ENCODE measurements at places on chromosomes 12 and 14.

- no peak for DNase-seq
Measured at GRCh38 chr12:5124401-5124800, 80.7 kb downstream of the KCNA5 start.

DNA sequence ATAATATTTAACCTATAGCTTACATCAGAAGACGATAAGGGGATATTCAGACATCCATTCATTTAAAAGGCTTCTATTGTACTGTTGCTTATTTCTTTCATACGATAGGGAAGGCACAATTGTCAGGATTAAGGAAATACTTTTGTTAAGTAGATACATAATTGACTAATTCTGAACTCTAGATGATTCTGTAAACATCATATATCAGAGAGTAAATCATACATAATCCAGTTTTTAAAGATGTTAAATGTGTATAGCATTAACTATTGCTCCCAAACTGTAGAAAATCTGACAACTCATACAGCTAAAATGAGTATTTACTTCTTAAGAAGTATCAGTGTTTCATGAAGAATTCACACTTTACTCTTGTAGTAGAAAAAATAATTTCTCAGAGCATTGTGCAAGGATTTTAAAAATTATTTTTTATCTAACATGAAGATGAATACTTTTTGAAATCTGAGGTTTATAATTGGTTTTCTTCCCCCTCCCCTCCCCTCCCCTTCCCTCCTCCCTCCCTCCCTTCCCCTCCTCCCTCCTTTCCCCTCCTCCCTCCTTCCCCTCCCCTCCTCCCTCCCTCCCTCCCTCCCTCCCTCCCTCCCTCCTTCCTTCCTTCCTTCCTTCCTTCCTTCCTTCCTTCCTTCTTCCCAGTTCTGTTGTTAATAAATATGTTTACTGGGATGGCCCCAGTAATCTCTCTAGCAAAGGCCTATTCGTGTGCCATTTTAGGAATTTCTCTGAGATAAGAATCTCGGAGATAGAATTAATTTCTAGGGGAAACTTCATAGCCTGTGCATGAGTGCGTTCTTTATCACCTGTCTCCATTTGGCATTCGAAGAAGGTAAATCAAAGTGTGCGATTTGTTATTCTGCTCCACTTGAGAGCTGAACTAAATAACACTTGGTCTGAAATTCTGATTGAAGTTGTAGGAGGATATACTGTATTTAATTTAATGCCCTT lies 2.3 kb downstream of the NPAS3 start:
- no peak for DNase-seq

DNA sequence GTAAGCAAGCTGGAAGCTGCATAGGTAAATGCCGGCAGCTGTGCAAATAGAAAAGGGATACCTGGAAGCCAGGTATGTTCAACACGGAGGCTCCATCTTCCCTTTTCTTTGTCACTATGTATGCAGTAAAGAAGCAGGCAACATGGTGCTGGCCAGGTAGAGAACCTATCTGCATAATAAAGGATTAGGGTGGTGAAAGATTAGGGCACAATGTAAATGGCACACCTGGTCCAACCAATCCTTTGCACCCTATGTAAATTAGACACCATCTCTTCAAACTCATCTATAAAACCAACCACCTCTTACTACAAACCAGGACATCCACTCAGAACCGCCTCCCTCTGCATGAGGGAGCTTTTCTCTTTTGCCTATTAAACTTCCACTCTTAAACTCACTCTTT lies 32.3 kb downstream of the RPS29 start:
- DNase-seq = no peak

GRCh38 chr12:68376901-68377300 lies 44.7 kb upstream of the MDM1 start:
- DNase-seq = no peak

DNA sequence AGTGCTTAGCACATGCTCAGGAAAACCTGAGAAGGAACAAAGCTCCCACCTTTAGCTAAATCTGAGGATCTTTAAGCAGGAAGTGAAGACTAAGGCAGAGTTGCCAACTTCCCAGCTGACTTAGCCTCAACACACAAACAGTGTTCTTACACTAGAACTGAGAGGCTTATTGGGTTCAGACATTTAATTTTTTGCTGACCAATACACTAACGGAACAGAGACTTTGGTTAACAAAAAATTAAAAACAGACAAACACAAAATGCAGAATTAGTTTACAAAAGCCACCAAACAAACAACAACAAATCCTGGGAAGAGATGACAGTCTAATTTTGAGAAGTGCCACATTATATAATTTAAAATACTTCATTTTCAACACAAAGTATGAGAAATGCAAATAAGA lies 1123.7 kb upstream of the ATXN7L3B start:
- DNase-seq = no peak

DNA sequence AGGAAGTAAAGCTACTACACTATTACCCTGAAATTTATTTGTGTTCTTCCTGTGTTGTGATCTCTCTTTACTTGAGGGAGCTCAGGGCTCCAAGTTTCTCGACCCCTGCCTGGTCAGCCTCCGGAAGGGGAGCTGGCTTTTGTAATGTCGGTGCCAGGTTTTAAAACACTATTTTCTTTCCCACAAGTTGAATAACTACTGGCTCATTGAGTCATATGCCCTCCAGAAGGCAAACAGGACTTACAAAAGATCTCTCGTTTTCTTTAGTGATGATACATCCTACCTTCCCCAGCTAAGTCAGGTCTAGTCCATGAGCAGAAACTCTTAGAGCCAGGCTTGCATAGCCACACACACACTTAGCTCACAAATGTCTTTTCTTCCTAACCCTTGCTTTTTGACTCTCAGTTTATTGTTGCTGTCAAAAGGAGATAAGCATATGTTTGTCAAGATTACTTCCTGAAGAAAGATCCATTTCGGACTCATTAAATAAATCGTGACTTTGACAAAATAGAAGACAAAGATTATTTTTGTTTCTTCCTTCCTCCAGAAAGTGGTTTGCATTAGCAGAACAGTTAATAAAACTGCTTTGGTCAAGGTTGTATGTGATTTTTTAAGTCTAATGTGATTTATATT lies 209.8 kb upstream of the FLRT2 start:
- DNase-seq = no peak

GRCh38 chr12:3520168-3520567 lies 29.2 kb downstream of the PRMT8 start:
- no peak for DNase-seq

Measured in activated T-cell treated with anti-CD3 and anti-CD28 coated beads for 4 hours (primary cell).